ENCODE measurements at places on chromosomes 13 and 19.

DNA sequence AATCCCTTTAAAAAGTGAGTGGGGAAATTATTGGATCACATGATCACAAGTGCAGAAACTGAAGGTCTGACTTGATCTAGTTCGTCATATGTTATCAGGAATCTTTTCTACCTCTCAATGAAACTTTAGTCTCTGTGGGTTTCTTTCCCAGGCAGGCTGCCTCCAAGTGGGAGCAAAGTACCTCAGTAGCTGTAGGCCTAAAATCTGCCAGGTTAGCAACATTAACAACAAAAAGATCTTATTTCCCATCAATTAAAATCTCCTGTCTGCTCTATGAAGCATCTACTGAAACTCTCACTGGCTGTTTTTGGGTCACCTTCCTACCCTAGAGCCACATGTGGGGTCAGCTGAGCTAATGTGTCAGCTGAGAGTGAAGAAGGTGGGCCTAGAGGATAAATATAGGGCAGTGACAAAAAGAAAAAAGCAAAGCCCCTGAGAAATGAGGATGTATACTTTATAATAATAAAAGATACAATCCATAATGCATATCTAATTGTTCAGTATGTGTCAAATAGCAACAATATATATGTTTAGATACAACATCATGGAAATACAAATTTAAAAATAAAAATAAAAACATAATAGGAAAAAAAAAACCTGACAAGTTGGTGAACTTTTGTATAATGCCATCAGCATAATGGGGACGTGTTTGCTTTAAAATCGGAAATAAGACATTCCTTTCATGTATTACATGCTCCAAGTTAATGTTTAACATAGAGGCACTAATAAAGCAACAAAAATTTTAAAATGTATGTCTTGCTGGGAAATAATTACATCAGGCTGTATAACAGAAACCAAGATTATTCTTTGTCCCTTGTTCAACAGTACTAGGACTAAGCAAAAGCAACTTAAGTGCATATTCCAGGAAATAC lies 141.1 kb downstream of the GPC5 start:
- no peak for DNase-seq

- no peak for DNase-seq
Measured at GRCh38 chr13:75682326-75682725, 46.2 kb downstream of the LMO7 start.

DNA sequence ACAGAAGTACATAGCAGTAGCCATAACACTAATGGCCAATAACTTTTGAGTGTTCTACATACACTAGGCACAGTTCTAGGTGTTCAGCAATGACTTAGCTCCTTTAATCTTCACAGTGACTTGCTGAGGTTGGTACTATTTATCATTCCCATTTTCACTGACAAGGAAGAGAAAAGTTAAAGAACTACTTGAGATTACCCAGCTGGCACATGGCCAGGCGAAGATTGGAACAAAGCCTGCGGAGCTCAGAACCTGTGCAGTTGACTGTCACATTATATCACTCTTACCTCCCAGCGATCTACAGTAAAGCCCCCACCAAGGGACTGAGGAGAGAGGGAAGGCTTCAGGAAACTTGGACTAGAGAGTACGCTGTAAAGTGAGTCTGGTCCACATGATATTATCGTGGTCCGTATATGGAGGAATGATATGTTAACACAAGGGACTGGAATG lies 42.4 kb upstream of the WDFY2 start:
- DNase-seq = no peak

- DNase-seq = peak; percentile 73
Measured at GRCh38 chr19:15177269-15178116, 23.3 kb downstream of the NOTCH3 start.

GRCh38 chr19:32233885-32234284 lies 111.5 kb upstream of the ZNF507 start:
- no peak for DNase-seq

DNA sequence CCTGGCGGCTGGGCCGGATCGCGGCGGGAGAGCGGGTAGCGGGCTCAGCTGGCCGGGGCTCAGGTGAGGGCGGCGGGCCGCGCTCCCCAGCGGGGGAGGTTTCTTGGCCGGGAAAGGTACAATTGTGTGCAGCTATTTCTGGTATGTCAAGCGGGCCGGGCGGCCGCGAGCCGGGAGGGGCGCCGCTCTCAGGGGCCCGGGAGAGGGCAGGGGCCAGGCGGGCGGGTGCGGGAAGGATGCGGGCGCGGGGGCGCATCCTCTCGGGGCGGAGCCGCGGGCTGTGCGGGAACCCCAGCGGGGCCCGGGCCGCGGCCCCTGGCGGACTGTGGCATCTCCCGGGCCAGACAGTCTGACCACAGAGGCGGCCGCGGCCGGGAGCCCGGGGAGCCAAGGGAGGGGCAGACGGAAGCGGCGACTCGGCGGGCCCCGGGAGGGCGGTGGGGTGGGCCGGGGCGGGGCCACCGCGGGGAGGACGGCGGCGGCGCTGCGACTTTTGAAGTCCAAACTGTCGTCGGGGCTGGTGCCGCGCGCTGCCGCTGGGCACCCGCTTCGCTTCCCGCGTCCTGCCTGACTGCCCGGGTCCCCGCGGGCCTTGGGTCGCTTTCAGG lies at the start of gene LMO7:
LMO7 (plus strand) TSS at position 503 of the 608 bp plus-strand sequence. CDS start 328 bp downstream, outside the sequence.
- peak; percentile 21 for DNase-seq

- DNase-seq = no peak
Measured at GRCh38 chr19:18915639-18916038, 3.5 kb downstream of the COPE start.
